ENCODE measurements at places on chromosomes 3 and 15.

GRCh38 chr15:68697711-68698690 is 119.2 kb downstream of the CORO2B start:
- no peak for DNase-seq

GRCh38 chr3:172018364-172018763 is 21.0 kb upstream of the FNDC3B start:
- no peak for DNase-seq

DNA sequence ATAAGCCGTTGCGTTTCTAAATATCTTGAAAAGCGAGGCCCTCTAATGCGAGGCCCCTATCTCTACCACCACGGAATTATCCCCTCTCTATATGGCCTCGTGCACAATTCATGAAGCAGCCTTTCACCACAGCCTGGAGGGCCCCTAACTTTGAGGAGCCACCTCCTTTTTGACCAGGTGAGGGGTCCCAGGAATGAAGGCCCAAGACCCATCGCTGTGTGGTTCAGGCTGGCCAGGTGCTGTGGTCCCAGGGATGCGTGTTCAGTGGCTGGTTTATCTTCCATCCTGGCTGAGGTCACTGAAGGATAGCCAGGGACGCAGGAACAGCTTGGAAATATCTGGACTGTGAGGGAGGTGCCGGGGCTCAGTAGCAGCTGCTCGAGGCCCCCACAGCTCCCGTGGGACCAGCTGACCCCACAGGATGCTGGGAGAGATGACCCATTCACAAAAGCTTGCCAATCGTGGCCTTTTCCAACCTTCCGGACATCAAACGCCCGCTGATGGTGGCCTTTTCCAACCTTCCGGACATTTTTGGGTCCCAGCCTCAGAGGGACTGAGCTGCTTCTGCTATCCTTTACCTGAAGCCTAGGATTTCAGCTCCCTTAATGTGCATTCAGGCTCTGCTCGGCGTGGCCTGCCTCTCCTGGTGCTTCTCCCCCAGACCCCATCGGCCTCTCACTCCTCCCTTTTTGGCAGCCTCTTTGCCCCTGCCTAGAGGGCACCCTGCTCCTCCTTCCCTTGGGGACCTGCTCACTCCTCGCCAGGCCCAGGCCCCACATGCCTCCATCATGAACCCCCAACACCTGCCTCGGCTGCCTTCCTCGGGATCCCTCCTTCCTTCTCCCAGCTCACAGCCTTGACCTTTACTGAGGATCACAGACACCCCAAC is 140.9 kb downstream of the CHSY1 start:
- no peak for DNase-seq

GRCh38 chr15:62558640-62559380 is 393.7 kb upstream of the C2CD4B start:
- no peak for DNase-seq

DNA sequence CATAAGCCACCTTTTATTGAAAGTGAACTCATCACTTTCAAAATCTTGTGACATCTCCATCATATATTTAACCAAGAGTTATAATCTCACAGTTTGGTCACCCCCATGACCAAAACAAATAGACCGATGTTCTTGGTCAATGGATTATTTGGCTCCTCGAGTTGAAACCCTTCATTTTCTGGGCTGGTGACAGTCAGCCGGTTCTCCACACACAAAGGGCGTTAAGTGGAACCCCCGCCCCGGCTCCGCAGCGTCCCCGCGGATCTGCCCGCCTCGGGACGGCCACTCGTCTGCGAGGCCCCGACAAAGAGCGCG is 772 bp downstream of the TSPAN3 start:
- no peak for DNase-seq

GRCh38 chr3:10547841-10548783 is 42.7 kb upstream of the ATP2B2 start:
- no peak for DNase-seq

DNA sequence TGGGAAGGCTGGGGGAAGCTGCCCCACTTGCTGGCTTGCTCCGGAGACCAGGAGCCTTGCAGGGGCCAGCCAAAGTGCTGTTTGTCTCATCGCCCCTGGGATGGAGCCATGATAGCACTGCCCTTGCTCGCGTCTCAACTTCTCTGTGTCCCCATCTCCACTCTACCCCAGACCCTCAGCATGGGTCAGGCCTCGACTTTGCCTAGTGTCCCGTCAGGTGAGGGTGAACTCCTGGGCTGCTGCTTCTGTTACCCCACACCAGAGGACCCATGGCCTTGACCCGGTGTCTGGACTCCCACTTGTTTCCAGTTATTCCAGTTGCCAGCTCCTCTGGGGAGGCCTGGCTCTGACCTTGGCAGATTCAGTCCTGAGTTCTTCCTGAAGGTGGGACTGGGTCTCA is 36.5 kb upstream of the DUSP7 start:
- DNase-seq, result peak; percentile 35

GRCh38 chr3:37505415-37505814 is 331.0 kb upstream of the LRRFIP2 start:
- no peak for DNase-seq

- DNase-seq, result no peak
These were observed 61.2 kb downstream of the THBS1 start for GRCh38 chr15:39642011-39642640.

- no peak for DNase-seq
These were observed 12.1 kb upstream of the PAK6 start for GRCh38 chr15:40226736-40227135.

DNA sequence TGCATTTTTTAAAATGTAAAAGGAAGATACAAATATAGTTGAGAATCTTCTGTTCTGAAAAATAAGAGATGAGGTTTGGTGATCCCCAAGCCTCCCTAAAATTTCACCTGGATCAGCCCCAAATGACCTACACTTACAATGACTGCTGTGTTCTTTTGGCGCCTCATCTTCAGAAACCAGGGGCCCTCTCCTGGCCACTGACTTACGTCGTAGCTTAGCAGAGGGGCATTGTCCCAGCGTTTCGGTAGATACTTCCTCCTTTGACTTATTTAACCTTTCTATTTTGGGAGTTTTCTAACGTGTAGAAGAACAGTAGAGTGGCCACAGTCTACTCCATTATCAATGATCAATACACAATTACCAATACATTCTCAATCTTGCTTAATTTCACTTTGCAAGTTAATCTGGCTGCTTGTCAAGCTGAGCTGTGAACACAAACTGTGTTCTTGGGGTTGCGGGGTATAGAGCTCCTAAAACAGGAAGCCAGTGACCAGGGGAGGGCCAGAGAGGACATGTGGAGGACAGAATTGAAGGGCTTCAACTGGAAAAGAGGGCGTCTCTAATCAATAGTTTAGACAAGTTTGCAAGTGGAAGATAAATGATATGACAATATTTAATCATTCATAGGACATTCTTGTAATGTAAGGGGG is 419.5 kb downstream of the LPP start:
- no peak for DNase-seq

Data from Right ventricle myocardium inferior (tissue), 1 donor.